ENCODE measurements at places on chromosomes 1 and 21.

DNA sequence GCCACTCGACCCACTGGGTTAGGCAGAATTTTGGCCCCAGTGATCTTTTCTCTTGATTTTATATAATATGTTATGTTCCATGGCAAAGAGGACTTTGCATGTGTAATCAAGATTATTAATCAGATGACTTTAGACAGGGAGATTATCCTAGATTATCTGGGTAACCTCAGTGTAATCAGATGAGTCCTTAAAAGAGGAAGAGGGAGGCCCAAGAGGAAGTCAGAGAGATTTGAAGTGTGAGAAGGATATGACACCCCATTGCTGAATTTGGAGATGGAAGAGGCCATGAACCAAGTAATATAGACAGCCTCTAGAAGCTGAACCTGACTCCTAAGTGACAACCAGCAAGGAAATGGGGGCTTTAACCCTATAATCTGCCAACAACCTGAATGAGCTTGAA is 117.1 kb upstream of the CSF3R start:
- DNase-seq = no peak

GRCh38 chr1:33328817-33329216 is 7.9 kb upstream of the A3GALT2 start:
- DNase-seq = no peak

DNA sequence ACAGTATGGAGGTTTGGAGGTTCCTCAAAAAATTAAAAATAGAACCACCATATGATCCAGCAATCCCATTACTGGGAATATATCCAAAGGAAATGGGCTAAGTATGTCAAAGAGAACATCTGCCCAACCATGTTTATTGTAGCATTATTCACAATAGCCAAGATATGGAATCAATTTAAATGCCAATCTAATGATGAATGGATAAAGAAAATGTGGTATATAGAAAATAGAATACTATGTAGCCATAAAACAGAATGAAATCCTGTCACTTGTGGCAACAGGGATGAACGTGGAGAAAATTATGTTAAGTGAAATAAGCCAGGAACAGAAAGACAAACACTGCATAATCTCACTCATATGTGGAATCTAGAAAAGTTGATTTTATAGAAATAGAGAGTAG is 201.7 kb upstream of the AJAP1 start:
- DNase-seq = no peak

GRCh38 chr21:15706696-15707095 is 23.1 kb upstream of the USP25 start:
- no peak for DNase-seq

GRCh38 chr1:112464501-112464900 is 44.3 kb upstream of the WNT2B start:
- no peak for DNase-seq

GRCh38 chr1:175319112-175319911 is 126.7 kb upstream of the KIAA0040 start:
- peak; percentile 33 for DNase-seq

- DNase-seq = peak; percentile 30
Observed at GRCh38 chr1:8818325-8818775, 910 bp upstream of the RERE start.

DNA sequence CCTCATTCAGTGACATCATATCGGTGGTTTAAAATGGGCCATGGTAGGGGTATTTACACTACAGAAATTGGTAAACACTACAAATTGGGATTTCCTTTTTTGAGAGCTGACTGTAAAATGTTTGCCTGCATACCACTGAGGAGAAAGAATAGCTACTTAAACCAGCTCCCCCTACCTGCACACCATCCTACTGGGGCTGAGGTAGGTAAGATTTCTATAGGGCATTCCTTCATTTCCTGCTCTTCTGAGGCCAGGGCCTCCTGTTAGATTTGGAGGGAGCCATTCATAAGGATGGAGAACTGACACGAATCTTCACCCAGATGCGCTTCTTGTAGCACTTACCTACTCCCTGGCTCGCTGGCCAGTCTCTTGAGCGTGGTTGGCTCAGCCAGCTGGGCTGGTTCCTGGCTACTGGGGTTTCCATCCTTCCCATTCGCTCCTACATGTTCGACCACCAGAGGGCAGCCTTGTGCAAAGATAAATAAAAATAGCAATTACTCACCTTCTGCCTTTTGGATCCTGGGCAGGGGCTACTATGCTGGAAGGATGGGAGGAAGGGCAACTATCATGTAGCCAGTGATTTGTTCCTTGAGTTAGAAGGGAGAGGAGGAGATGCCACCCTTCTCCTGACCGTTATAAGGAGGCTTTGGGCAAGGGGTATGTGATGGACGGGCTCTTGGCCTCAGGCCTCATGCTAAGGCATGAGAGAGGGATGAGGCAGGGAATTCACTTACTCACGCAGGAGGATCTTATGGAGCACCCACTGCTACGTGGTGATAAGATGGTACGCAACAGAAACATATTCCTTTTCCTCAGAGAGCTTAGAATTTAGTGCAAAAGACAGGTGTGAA is 10.7 kb downstream of the OPTC start:
- DNase-seq = peak; percentile 70

- no peak for DNase-seq
Observed at GRCh38 chr1:82752046-82752445, 951.3 kb downstream of the ADGRL2 start.

DNA sequence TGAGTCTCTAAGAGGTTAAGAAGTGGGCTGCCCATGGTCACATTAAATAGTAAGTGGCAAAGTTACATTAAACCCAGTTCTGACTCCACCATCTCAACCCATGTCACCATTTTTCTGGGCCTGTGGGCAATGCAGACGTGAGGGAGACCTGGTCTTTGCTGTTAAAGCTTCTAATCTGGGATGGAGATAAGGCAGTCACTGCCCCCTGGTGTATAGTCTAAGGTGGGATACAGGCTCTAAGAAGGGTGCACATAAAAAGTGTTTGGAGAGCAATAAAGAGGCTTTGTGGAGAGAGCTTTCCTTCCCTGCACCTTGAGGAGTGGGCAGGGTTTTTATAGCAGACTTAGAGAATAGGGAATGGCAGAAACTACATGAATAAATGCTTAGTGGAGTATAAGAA is 141.3 kb downstream of the ROR1 start:
- no peak for DNase-seq

GRCh38 chr1:2215329-2215728 is 12.8 kb upstream of the SKI start:
- no peak for DNase-seq

DNA sequence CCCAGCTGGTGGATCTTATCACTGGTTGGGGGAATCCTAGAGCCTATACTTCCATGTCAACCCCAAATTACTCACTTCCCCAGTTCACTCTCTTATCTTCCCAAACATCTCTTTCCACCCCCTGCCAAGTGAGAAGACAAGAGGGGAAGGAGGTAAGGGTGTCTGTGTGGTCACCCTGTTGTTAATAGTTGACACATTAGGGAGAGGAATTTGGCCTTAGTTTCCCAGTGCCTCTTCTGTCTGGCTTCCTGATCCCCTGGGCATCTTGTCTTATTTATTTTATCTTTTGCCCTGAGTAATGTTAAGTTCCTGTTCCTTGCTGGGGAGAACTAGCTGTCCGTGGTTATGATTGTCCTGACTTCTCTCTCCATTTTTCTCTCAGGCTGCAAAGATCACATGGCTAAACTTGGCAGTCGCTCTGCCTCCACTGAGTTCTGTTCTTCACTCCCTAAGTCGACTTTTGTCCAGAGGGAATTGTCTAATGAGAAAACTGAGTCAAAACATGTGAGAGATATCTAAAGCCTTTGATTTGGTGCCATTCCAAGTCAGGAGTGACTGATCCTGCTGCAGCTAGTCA is 157.1 kb upstream of the SYT6 start:
- DNase-seq = no peak

- DNase-seq = no peak
Observed at GRCh38 chr1:226632169-226632879, 83.8 kb downstream of the STUM start.

DNA sequence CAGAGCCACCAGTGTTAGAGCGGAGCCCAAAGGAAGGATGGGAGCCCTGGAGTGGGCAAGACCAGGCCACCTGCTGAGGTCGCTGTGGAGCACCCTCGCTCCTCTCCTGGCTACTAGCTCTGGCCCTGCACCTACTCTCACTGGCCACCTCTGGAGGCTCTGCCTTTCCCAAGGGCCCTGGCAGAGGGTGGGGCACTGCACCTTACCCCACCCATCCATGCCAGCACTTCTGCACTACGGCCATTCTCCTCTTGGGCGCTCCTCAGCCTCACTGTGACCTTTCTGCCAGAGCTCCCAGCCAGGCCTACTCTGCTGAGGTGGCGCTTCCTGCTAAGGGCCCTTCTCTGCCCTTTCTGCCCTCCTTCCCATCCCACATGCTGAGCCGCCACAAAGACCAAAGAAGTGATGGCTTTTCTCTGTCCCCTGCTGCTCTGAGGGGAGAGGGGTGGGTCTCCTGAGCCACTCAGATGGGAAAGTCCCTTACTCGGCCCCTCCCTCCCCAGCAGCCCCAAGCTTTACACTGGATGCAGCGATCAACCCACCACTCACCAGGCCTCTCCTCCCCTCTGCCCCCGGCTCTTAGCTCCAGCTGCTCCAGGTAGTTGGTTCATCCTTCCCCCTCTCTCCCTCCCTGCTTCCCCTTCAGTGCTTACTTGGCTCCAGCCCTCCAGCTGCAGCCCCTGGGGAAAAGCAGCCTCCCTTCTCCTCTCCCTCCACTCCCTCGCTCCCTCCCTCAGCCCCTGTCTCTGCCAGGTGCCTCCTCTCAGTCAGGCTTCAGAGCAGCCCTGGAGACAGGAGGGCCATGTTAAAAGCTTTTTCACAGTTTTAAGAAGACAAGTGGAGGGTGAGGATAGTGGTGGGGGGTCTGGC is 14.8 kb upstream of the TMEM222 start:
- DNase-seq = no peak

DNA sequence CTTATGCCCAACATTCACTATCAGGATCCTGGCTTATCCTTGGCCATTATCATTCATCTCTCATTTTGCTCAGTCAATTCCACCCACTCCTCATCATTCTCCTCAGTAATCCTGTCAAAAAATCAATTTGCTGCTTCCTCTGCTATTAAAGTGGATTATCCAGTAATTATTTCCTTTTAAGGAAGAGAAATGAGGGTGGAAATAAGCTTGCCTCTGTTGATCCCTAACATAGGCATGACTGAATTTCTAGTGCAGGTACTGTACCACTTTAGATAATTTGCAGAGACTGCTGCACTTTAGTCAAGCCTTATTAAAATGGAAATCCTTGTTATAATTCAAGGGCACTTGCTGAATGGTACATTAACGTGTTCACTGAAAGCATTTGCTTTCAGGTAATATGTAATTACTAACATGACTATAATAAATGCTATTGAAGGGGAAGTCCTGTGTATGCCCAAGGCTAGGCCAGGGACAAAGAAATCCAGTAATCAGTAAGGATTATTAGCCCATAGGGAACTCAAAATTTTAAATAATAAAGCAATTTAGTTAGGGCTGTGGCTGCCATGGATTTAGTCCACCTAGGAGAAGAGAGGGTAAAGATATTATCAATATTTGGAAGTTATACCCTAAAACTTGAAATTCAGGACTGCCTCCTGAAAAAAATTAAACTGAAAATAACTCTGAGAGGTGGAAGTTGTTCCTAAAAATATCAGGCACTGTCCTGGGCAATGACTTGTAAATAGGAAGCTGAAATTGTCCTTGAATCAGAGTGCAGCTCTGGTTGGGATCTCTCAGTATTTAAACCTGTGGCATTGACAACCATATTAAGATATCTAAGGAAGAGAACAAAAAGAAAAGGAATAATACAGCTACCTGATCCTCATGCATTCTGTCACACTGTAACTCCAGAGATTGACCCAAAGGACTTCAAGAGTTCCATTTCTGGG is 43.4 kb downstream of the RGS2 start:
- DNase-seq = no peak

DNA sequence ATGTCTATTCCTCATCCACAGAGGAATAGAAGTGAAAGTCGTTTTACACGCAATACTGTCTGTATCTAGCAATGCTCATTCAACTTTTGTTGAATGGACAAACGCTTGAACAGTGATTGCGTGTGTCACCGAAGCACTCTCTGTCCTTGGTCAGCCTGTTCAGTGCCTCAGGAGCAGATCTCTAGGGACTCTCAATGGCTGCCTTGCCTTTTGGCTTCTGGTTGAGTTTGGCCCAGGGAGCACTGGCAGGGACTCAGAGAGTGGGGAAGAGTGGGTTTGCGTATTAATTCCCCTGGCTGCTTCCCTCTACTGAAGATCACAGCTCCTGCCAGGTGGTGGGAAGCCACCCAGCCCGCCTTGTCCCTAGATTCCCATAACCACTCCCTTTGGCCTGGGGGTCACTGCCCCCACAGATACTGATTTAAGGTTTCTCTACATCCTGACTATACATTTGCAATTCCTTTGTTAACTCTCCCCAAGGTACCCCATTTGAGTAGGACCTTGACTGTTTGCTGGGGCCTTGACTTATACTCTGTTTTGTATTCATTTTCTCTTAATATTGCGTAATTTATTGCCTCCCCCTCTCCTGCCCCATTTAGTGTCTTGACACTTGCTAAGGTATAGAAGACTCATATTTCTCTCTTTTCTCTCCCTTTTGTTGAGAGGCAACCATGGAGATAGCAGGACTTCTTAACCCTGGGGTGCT is 61.7 kb upstream of the USP24 start:
- peak; percentile 22 for DNase-seq

DNA sequence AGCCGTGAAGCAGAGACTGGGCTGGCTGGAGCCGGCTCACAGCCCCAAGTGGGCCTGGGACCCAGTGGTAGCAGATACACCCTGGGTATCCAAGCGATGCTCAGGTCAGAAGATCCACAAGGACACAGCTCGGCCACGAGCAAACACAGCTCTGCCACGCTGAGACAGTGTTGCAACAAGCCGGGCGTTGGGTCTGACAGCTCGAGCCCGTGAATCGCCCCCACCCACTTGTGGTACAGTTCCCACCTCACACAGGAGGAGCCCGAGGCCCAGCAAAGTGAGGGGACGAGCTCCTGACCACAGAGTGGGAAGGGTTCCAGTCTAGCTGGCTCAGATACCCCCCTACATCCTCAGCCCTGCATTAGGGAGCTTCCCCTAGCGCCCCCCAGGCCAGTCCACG is 8.9 kb upstream of the PRKCZ start:
- no peak for DNase-seq

DNA sequence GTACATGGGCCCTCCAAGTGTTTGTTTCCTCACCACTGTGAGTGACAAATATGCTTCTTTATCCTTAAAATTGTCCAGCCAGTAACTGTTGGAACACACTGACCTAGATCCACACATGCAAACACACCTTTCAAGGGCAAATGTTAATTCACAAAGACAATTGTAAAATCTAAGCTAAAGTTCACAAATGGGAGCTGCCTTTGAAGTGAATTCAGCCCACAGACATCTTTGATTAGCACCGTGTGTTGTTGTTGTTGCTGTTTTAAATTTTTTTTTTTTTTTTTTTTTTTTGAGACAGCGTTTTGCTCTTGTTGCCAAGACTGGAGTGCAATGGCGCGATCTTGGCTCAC is 52.3 kb upstream of the SLC16A1 start:
- DNase-seq = no peak

- DNase-seq = no peak
Observed at GRCh38 chr1:193629875-193630274, 443.5 kb upstream of the B3GALT2 start.

- no peak for DNase-seq
Observed at GRCh38 chr1:89356658-89357400, 7.0 kb upstream of the GBP6 start.

All from head of caudate nucleus (tissue), 42 donors.